Brain microvascular endothelial cell (primary cell): ENCODE measurements at places on chromosomes 7 and 10.

DNA sequence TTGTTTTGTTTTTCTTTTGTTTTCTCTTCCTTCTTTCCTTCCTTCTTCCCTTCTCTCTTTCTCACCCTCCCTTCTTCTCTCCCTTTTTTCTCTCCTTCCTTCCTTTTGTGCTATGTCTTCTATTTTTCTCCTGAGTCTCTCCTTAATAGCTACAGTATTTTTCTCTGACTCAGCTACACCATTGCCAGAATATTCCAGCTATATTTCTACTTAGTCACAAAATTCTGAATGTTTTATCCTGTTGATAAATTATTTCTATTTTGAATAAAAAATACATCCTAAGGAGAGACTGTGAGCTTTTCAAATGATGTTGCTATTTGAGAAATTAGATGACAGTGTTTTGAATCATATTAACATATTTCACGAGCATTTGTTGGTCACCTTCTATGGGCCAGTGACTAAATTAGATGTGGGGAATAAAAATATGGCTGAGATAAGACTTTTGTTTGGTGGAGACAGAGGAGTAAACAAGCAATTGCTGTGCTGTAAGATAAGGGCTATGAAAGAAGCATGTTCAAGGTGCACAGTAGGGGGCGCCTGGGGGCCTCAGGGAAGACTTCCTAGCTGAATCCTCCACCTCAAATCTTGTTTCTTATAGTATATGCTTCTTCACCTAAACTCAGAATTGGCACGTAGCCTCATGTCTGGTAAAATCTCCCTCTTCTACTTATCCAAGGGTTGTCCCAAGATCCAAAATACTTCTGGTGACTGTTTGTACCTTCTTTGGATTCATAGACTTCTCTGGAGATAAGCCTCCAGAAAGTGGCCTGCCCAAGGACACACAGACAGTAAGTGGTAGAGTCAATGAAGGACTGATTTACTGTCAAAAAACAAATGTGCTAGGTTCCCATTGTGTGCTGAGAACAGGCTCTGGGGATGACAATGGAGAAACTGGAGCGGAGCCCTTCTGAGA lies 115.5 kb upstream of the CREB5 start:
- DNase-seq = no peak

GRCh38 chr7:78326189-78326588 lies 527.6 kb downstream of the PHTF2 start:
- DNase-seq = peak; percentile 5

- no peak for DNase-seq
Observed at GRCh38 chr7:137895301-137896221, 48.8 kb upstream of the DGKI start.

GRCh38 chr7:84783141-84783778 lies 403.6 kb downstream of the SEMA3D start:
- DNase-seq = no peak

DNA sequence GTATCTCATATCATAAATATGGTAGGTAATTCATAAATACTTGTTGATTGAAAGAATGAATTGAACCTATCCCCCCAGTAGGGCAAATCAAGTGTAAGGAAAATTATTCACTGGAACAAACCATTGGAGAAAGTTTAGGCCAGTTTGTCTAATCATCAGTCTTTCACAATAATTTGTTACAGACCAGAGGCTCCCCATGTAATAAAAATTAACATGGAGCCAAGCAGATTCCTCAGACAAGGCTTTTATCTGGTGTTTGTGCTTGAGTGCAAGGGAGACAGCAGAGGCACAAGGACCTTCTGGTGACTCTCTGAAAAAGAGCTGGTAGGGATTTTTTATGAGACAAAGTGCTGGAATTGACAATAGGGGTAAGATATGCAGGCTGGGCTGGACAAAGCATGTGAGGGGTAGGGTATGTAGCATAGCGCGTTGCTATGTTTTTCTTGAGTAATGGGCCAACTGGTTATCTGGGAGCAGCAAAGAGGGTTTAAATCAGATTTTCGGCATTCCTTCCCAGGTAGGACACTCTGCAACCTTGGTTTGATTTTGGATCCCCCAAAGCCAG lies 7.8 kb upstream of the PANK1 start:
- no peak for DNase-seq

- no peak for DNase-seq
Observed at GRCh38 chr10:72541337-72541736, 84.5 kb downstream of the MICU1 start.

DNA sequence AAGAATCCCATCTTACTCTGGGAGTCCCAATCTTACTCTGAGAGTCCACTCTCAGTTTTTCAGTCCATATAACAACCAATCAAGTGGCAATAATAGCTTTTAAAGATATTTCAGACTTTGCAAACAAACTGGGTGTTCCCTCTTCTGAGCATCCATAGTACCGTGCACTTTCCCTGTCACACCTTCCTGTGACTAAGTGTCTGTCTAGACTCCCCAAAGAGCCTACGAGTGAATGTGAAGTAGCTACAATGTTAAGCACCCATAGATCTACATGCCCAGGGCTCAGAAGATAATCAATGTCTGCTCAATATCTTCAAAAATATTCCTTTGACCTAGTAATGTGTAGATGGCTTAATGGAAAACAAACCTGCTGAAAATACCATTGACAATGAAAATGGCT lies 95.6 kb upstream of the ASAH2 start:
- no peak for DNase-seq

- DNase-seq = no peak
Observed at GRCh38 chr10:13453896-13454295, 74.9 kb downstream of the BEND7 start.

DNA sequence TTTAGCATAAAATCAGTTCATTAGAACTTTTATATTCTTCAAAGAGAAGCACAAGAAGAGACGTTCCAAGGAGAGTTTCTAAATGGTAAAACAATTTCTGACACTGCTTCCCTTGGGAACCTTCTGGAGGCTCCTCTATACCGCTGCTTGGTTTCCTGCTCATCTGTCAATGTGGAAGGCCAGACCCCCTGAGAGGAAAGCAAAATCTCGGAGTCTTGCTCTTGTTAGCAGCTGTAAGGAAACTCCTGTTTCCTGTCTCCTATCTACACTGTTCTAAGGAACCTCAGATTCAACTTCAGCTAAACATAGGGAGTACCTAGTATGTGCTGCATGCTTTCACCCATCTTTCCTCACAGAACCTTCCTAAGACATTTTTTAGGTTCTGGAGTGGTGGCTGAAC lies 322.2 kb downstream of the BMPER start:
- no peak for DNase-seq

GRCh38 chr7:48691788-48692187 lies 232.6 kb upstream of the CDC14C start:
- no peak for DNase-seq

DNA sequence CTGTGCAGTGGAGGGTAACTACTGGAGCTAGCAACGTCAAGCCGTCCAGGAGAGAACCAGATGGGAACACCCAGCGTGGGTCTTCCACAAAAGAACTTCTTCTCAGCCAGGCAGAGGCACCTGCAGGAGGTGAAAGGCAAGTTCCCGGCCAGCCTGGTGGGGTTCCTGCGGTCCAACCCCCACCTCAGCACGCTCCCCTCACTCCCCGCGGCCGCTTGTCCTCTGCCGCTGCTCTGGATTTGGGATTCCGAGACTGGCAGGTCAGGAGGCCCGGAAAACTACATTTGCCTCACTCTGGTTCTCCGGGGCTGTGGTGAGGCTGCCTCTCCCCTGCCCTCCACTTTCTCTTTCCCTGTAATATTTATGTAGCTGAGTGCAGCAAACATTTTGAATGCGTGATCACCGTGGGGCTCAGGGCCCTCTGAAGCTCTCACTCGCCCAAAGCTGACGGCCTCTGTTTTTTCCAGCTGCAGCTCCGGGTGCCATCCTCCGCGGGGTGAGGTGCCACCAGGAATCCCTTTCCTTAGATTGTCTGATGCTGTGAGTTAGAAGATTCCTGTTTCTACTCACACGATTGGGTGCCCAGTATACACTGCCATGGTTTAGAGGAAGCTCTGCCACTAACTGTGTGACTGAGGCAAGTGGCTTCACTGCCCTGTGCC lies 366.9 kb downstream of the DNAJB6 start:
- no peak for DNase-seq

DNA sequence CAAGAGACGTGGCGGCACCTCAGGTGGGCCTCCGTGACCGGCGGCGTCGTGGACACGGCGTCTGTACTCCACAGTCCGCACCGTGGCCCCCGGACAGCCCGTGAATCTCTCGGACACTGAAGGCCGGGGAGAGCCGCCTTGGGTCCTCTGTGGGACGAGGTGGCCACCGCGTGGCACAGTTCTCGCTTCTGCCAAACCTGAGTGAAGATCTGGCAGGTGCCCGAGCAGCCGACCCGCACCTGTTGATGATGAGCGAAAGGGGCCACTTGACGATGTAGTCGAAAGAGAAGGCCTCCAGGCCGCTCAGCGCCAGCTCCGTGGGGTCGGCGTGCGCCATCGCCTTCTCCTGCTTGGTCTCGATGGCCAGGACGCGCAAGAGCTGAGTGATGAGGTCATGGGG lies 8.5 kb upstream of the ADAM8 start:
- DNase-seq = no peak

DNA sequence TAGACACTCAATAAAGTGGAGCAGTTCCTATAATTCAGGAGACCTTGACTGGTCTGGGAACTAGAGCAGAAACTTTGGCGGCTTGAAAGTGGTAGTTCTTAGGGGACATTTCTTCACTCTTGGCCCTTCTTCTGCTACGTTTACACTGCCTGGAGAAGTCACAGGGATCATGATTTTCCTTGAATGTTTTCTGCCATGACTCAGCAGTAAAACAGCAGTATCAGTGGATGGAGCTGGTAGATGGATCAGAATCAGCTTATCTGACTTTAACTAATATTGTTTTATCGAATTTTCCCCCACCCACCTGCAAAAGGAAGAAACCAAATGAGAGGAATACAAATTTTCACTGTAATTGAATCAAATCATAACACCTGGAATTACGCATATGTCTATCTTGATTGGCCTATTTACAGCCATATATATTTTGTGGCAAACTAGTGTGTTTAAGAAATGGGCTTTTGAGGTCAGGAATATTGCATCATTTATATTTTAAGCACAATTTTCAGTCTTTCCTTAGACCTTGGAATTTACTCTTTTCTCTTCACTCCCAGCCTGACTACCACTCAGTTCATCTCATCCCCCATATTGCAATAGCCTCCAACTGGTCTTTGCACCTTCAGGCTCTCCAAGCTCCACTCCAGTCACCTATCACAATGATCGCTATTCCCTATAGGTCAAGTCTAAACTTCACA lies 14.9 kb upstream of the DLX5 start:
- no peak for DNase-seq

DNA sequence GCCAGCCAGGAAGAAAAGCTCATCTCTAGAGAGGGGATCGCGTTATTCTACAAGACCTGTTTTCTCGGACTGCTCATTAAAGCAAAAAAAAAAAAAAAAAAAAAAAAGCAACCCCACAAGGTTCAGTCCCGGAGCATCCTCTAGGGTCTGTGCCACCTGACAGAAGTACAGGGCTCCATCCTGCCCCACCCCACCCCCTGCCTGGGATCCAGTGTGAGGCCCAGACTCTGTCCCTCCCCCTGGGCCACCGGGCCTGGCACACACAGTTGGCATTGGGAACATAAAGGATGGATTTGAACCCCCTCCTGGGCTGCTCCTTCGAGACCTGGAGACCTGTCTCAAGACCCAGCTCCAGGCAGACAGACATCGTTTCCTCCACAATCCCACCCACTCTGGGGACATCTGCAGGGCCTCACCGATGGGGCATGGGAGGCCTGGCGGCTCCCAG lies 688 bp downstream of the ORAI2 start:
- DNase-seq = no peak

- no peak for DNase-seq
Observed at GRCh38 chr10:28508304-28508925, 24.5 kb upstream of the WAC start.

DNA sequence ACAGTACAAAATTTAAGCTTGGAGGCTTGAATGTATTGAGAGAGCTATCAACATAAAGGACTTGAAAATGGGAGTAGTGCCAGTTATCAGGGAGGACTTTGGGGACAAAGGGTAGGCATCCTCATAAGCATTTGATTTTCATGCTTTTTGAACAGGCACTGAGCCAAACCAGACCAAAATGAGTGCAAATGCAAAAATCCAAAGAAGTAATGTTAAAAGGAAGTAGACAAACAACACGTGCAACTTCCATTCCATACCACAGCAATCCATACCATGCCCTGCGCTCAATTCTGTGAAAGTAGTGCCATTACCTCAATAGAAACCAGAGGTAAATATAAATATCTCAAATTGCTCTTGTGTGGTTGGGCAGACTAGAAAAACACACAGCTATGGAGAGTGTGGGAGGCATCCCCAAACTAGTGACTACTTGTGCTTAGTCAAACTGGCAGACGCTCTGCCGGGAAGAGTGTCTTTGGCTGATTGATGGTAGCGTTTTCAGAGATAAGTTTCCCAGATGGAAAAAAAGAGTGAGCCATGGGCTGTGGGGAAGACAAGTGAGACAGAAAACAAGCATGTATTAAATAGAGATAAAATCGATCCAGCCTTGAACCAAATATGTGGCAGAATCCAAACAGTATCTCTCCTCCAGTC lies 161.5 kb downstream of the CREB5 start:
- DNase-seq = no peak

DNA sequence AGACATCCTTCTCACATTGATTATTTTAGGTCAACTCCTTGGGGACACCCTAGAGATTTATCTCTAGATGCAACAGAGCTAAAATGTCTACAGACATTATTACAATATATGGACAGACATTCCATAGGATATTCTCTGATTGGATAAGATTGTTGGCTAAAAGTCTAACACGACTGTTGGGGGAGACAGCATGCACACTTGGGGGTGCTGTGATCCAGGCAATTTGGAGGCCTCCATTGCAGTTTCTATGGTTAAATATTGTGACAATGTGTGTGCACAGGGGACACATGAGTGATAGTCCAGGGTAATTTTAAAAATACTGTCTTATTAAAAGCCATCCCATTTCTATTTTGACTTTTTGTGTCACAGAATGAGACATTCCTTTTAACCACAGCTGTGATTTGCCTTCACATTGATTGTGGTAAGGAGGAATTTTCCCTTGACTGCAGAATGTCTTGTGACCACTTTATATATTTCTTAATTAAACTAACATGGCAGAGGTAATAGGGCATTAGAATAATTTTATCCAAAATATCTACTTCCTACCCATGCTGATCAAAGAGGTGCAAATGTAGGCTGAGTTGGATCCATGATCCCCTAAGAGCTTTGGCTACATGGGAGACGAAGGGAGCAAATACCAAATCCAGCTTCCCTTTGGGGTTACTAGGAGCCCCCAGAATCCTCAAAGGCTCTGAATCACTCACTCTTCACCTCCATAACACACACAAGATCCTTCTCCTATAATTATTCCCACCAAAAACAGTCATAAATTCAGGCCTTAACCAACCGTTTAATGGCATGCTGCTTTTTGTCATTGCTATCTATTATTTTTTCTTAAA lies 7.3 kb downstream of the TFPI2 start:
- DNase-seq = peak; percentile 29

DNA sequence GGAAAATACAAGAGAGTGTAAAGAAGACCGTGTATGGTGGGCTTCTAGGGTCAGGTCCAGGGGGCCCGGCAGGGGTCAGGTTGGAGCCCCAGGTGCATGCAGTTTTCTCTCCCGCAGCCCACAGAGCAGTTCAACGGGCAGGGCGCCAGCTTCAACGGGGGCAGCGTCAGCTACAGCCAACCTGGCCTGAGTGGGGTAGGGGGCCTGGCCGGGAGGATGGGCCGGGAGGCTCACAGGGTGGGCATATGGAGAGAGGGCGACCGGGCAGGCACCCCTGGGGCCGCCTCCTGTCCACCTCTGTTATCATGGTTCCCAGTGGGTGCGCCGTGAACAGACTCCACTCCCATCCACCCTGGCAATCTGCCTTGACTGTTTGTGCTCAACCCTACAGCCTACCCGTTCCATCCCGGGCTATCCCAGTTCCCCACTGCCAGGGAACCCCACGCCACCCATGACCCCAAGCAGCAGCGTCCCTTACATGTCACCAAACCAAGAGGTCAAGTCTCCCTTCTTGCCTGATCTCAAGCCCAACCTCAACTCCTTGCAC lies 11.5 kb downstream of the ZMIZ2 start:
- no peak for DNase-seq
